Mesothelial cell of epicardium (in vitro differentiated cells): ENCODE measurements at places on chromosomes 13 and 19.

GRCh38 chr19:49255674-49256073, 69.3 kb downstream of the SLC6A16 start:
- no peak for DNase-seq

DNA sequence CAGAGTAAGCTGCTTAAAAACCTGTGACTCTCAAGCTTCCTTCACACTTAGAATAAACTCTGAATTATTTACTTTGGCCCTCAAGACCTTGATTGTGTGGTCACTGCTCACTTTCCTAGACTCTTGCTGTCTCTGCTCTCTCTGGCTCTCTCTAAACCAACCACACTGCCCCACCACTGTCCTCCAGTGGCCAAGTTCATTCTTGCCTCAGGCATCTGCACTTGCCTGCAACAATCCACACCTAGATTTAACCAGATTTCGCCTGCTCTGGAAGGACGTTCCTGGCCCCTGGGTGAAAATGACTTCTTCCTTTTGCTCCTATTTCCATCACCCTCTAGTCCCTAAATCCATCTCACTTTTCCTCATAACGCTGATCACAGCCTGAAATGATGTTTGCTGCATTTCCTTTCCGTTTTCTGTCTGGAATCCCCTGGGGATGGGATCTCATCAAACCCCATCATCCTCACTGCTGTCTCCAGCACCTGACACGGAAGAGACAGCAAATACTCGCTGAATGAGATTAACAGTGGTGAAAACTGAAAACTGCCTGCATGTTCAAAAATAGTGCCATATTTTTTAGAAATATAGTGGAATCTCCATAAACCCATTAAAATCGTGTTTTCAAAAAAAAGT, 232.6 kb downstream of the UQCRFS1 start:
- DNase-seq: no peak

- peak; percentile 63 for DNase-seq
These were observed 7.1 kb upstream of the PDE4C start for GRCh38 chr19:18233224-18233825.

- peak; percentile 91 for DNase-seq
These were observed 2.2 kb upstream of the GSK3A start for GRCh38 chr19:42244347-42245220.

GRCh38 chr19:42422901-42423461, 4.2 kb downstream of the LIPE start:
- DNase-seq: no peak

- DNase-seq: no peak
These were observed 506.3 kb downstream of the UQCRFS1 start for GRCh38 chr19:28706693-28707092.

- DNase-seq: no peak
These were observed 590.1 kb upstream of the SLC10A2 start for GRCh38 chr13:103656311-103656710.

GRCh38 chr19:3578390-3578789, 5.6 kb downstream of the HMG20B start:
- DNase-seq: no peak

GRCh38 chr19:32611161-32611560, 30.2 kb downstream of the PDCD5 start:
- no peak for DNase-seq

GRCh38 chr13:111554539-111555267, 234.3 kb downstream of the TEX29 start:
- no peak for DNase-seq

DNA sequence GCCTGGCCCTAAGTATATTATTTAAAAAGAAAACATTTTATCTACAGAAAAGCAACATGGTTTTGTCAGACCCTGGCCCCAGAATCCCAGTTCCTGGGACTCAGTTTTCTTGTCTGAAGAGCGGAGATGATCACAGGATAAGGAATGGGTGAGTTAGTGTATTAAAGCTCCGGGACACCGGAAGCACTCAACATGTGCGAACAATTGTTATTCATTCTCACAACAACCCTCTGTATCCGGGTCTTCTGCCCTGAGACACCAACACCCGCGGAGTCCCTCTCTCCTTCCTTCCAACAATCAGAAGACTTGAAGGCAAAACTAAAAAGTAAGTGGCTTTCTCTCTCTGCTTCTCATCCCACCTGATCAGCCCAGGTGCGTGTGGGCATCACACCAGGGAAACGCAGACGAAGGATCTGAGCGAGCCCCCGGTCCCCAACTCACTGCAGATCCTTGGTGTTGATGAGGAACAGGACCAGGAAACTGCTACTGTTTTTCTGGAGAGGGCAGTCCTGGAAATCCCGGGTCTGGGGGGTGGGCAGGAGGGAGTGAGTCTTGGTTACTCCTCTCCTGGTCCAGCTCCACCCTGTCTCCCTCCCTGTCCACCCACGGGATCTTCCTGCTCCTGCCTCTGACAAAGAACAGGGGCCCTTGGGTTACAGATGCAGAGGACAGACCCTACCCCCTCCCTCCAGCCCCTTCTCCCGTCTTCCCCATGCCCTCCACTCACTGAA, 2.0 kb downstream of the GPR108 start:
- no peak for DNase-seq
